ENCODE measurements at places on chromosomes 16 and 17. TPM values are rescaled to one million over a fixed set of nuclear protein-coding genes. Genes with fewer than 3 reads are reported as not detected.

KRTAP2-3 gene
- total RNA-seq = 0.64 TPM

HBQ1 gene
- total RNA-seq = not detected

- H3K27me3 ChIP-seq = no peaks in the 10 kb centered on the region
- DNase-seq = no peak
- H3K4me3 ChIP-seq = peak overlapping the region; percentile 77
- peaks cover 58% of the 10 kb centered on the region for H3K36me3 ChIP-seq
Measured at GRCh38 chr16:18788828-18789514, 1.2 kb downstream of the RPS15A start.

KRT24 gene
- total RNA-seq = not detected
